ENCODE measurements at places on chromosomes 1 and 21.

- DNase-seq = no peak
These were observed 8.8 kb upstream of the INSL5 start for GRCh38 chr1:66809736-66810326.

- DNase-seq = no peak
These were observed 16.9 kb upstream of the KIAA0040 start for GRCh38 chr1:175209493-175209921.

- DNase-seq = no peak
These were observed 19.0 kb downstream of the FOXO6 start for GRCh38 chr1:41380195-41380594.

DNA sequence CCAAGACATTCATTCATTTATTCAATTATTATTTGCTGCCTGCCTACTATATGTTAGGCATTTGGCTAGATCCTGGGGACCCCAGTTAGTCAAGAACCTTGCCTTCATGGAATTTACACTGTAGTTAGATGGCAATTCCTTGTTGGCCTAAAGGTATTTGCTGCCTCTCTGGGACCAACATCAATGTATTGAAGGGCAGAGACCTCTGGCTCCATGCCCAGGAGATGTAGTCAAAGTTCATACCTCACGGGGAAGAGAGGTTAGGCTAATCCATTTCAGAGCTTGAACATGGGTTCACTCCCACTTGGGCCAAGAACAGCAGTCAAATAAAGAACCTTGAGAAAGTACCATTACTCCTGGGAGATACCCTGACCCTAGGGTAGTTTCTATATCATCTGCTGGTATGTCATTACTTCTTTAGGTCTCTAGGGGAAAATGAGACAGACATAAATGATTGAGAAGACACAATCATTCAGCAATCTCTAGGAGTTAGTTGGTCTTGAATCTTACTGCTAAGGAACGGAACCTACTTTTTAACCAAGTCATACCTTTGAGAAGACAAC lies 32.0 kb downstream of the SORT1 start:
- DNase-seq = no peak

GRCh38 chr21:25171438-25171837 lies 435.8 kb downstream of the MRPL39 start:
- peak; percentile 15 for DNase-seq

- no peak for DNase-seq
These were observed 4.6 kb downstream of the OLFML3 start for GRCh38 chr1:113983826-113984225.

GRCh38 chr1:175480343-175480822 lies 263.0 kb downstream of the TNR start:
- no peak for DNase-seq

GRCh38 chr1:203161703-203162102 lies 13.9 kb downstream of the MYBPH start:
- no peak for DNase-seq
